Globus pallidus (tissue), 1 donor: ENCODE measurements at places on chromosomes 2 and 18.

GRCh38 chr2:161426922-161427663 lies 11.0 kb downstream of the TBR1 start:
- DNase-seq, result no peak

DNA sequence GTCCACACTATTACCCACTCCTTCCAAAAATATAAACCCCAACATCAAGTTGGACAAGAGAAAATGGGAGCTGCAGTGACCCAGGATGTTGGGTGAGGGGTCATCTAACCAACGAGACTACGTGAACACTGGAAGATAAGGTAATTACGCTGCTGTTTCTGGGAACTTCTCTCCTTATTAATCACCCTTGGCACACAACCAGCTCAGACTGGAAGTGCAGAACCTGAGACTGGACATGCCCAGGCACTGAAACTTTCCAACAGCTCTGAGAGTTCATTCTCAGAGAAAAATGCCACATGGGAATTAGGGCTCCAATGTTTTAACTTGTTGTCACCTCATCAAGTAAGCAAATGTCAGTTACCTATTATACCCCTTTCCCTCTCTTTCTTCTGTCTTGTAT lies 135.3 kb downstream of the CCDC148 start:
- no peak for DNase-seq

DNA sequence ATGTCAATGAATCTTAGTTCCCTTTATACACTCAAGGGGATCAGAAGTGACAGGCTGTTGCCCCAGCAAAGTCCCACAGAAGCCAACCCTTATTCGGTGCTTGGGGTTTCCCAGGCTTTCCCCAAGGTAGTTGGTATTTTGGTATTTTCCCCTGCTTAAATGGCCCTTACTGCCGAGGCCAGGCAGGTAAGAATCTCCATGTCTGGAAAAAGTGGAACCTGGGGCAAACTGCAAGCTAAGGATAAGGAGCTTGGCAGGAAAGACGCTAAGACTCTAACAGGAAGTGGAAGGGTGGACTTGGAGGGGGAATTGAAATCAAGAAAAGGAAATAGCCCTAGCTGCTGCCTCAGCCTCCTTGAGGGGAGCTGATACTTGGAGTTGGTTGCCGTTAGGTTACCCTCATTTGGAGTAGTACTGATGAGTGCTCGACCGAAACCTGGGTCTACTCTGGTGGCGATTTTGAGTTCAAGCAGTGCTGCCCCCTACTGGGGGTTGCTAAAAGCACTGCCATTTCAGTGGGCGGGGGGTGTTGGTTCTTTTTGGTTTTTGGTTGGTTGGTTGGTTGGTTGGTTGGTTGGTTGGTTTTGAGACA lies 3.3 kb upstream of the GPBAR1 start:
- peak; percentile 61 for DNase-seq

GRCh38 chr2:42008241-42008921 lies 39.4 kb upstream of the PKDCC start:
- no peak for DNase-seq

- DNase-seq, result no peak
Measured at GRCh38 chr2:40228310-40228709, 223.6 kb downstream of the SLC8A1 start.

DNA sequence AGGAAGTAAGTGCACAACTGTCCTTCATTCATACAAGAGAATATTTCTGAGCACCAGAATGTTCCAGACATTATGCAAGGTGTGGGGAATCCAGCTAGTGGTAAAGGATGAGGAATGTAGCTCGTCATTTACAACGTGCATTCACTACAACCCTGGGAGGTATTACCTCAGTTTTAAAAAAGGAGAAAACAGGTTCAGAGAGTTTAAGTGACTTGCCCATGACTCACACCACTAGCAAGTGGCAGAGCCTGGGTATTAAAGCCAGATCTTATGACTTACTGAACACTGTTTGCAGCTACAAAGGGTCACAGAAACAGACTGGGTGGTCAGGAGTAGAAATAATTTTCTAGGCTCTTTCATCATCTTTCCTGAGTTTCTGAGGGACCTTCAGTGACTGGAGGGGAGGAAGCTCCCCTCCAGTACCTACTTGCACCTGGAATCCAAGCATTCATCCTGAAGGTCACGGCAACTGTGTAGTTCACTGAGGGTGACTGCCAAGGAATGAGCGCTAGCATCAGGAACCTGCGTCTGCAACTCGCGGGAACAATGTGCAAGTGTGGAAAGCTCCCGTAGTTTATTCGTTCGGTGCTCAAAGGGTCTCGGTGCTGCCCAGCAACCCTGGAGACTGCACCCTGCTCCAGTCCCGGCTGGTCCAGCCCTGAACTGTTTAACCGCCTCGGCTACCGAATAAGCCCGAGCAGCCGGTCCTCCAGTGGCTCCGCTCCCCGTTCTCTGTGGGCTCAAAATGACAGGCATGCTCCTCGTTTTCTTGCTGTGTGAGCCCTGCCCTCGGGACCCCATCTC lies 647 bp downstream of the CCDC121 start:
- DNase-seq, result no peak

DNA sequence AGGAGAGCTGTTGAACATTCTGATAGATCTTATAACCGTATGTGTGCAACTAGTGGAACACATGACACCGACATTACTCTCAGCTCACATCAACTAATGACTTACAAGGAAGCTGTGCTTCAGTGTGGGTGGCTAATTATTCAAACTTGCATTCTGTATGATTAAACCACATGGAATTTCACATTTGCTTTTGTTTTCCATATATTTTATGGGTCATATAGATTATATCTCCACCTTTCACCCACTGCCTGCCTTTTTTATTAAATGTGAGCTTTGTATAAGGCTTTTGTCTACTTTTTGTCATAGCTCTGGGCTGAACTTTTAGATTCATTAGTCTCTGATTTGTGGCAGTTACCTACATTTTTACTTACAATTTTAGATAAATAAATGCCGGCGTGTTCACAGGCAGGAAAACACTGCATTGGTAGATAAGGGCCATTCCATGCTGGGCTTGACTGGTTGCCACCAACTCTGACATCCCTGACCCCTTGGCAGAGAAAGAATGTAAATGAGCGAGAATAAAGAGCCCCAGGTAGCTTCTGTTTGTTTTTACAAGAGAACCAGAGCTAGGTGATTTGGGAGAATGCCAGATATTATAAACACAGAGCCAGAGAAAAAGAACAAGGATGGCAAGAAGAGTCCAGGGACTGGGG lies 35.7 kb downstream of the LYPD6 start:
- DNase-seq, result no peak
